ENCODE measurements at places on chromosomes 11 and 22.

GRCh38 chr11:842370-843002, at the start of the genes POLR2L and TSPAN4:
TSS of gene POLR2L (minus strand) at chr11:842529. CDS start at chr11:842508, 21 bp downstream.
TSS of gene TSPAN4 (plus strand) at chr11:842852. CDS start at chr11:850305, 7,453 bp downstream.
- peak; percentile 74 for DNase-seq

DNA sequence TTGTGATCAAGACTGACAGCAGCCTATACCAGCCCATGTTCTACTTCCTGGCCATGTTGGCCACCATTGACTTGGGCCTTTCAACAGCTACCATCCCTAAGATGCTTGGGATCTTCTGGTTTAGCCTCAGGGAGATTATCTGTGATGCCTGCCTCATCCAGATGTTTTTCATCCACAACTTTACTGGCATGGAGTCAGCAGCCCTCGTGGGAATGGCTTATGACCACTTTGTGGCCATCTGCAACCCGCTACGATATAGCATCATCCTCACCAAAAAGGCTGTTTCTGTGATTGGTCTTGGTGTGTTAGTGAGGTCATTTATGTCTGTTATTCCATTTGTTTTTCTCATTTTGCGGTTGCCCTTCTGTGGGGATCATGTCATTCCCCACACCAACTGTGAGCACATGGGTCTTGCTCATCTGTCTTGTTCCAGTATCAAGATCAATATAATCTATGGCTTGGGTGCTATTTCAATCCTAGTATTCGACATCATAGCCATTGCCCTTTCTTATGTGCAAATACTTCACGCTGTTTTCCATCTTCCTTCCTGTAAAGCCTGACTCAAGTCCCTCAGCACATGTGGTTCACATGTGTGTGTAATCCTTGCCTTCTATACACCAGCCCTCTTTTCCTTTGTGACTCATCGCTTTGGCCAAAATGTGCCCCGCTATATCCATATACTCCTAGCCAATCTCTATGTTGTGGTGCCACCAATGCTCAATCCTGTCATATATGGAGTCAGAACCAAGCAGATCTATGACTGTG, 23.6 kb downstream of the OR52E1 start:
- no peak for DNase-seq

DNA sequence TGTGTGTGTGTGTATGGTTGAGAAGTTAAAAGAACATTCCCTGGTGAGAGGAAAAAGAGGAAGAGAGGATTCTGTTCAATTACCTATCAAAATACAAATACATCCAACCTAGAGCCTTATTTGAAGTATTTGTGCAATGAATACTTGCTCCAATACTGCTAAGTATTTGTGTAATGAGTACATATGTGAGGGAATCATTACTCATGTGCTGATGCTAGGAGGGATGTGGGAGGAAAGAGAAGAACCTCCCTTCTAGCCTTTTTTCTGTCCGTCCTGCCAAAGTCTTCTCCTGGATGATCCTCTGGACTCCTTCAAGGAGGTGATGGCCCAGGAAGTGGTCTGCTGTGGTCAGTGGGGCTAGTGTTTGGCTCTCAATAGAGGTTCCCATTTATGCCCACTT, 36.0 kb upstream of the ACCSL start:
- no peak for DNase-seq

DNA sequence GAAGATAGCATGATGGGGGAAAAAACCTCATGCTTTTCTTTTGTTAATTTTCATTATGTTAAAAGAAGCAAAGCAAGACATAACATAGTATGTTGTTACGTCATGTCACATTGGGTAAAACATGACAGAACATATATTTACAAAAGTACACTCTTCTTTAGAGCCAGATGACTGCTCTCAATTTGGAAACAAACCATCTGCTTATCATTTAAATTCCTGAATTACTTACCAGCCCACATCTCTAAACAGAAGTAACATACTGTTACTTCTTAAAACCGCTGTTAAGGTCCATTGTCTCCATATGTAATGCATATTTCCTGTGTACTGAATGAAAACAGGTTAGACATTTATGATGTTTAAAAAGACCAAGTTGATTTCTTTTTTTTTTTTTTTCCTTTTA, 100.0 kb downstream of the TMEM135 start:
- DNase-seq: no peak

DNA sequence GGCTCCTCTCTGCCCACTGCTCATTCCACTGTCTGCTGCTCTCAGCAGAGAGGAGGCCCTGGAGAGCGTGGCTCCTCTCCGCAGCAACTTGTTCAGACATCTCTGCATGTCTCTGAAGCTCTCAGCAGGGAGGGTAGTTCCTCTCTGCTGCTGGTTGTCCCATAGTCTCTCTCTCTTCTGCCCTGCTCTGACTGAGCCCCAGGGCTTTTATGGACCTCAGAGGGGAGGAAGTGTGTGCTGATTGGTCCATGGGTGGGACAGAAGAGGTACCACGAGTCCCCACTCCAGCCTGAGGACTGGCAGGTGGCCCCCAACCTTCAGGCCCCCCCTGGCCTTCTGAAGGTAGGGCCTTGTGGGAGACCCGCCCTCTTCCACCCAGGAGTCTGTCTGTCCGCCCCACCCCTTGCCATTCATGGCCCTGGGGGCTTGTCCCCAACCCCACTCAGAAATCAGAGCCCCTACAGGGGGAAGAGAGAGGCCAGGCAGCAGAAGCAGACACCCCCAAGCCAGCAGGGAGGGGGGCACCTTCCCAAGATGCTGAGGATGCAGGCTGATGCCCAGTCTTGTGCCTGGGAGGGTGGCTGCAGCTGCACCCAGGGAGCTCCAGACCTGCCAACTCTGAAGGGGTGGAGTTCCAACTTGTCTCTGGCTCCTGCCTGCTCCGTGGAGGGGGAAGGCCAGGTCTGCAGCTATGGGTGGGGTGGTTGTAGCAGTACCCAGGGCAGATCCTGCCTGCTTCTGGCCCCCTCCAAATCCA, 35.1 kb downstream of the C11orf91 start:
- no peak for DNase-seq

- DNase-seq: no peak
These were observed 11.6 kb downstream of the OR51B4 start for GRCh38 chr11:5290106-5290505.

GRCh38 chr11:35313066-35313759, 106.1 kb downstream of the SLC1A2 start:
- no peak for DNase-seq

GRCh38 chr11:9001736-9002135, 2.1 kb downstream of the NRIP3 start:
- peak; percentile 60 for DNase-seq

DNA sequence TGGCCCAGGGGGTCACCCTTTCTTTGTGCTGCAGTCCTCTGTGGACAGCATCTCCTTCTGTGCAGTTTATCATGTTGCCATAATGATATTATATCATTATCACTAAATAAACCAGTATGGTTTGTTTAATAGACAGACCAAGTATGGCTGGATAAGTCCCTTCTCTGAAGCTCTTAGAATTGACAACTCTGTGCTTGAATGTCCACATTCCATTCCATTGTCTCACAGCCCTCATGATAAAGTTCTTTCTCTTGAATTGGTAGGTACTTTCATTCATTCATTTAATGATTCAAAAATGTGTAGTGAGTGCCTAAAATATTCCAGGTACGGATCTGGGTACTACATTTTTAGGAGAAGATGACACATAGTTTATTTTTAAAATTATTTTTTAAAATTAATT, 7.8 kb downstream of the RPS6KA4 start:
- DNase-seq: no peak

GRCh38 chr11:1743585-1744136, 6.7 kb downstream of the IFITM10 start:
- DNase-seq: no peak

DNA sequence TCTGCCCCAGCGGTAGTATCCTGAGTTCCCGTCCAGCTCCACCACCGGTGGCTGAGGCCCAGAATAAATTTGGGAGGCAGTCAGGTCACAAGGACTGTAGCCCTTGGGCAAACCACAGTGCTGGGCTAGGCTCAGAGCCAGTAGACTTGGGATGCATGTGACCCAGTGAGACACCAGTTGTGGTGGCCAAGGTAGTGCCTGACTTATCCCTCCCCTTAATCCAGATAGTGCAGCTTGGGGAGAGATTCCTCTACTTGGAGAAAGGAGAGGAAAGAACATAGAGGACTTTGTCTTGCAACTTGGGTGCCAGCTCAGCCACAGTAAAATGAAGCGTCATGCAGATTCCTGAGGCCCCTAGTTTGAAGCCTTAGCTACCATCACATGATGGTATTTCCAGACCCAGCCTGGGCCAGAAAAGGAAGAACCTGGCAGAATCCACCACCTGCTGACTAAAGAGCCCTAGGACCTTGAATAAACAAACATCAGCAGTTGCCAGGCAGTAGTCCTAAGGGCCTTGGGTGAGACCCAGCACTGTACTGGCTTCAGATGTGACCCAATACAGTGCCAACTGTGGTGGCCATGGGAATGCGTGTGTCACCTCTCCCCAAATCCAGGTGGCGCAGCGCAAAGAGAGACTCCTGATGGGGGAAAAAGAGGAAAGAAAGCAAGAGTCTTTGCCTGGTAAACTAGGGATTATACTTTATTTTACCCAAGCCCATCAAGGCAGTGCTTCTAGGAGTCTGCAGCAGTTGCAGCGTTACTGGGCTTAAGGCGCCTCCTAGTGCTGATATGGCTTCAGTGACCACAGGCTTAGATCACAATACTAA, 17.0 kb upstream of the DDX10 start:
- DNase-seq: peak; percentile 67

DNA sequence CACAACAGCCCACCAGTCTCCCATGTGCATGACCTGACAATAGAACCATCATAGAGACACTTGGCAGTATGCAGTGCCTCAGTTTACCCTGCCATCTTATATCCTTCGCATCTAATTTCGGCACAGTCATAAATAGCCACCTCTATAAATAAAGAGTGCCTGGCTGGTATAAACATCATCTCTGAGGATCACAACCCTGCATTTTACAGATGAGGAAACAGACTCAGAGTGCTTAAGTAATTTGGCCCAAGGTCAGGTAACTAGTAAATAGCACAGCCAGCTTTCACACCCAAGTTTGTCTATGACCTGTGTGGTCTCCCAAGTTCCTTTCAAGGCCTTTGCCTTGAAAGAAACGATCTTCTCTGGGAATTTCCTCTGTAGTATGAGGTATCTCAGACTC, 44.6 kb downstream of the CYB5R2 start:
- no peak for DNase-seq

GRCh38 chr11:95541715-95542114, 247.9 kb downstream of the FAM76B start:
- DNase-seq: no peak

DNA sequence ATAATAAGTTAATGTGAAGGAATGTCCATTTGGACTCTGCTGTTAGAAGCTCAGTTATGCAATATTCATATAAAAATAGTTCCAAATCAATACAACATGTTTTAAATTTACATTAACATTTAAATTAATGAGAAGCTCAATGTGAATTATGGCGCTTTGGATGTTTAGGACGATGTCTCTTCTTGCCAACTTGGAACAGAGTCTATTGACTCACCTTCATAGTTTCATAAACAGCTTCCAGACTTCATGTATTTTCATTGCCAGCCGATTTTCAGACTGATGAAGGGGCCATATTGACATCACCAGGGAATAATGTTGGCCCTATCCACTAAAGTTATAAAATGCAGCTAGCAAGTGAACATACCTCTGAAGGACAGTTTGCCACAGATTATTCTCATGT, 1136.2 kb downstream of the LRRC4C start:
- DNase-seq: no peak

DNA sequence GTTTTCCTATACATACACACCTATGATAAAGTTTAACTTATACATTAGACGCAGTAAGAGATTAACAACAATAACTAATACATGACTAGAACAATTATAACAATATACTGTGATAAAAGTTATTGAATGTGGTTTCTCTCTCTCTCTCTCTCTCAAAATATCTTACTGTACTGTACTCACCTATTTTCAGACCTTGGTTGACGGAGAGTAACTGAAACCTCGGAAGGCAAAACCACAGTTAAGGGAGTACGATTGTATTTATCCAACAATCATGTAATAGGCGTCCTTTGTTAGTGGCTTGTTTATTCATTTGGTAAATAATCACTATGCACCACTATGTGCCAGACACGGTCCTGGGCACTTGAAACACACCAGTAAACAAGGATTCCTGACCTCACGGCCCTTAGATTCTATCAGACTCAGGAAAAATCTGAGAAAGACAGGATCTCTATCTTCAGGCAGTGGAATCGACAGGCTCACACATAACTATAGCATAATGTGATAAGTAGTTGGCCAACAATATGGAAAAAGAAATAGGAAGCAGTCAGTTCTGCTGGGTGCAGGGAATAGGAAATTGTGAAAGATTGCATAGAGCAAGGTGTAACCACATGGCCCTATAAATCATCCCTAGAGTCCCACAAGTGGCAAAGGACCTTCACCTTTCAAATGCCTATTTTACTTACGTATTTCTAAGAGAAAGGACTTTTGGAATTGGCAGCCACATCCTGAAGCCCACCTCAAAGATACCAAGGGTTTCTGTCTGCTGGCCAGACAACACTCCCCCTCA, 12.0 kb downstream of the ETS1 start:
- DNase-seq: no peak

DNA sequence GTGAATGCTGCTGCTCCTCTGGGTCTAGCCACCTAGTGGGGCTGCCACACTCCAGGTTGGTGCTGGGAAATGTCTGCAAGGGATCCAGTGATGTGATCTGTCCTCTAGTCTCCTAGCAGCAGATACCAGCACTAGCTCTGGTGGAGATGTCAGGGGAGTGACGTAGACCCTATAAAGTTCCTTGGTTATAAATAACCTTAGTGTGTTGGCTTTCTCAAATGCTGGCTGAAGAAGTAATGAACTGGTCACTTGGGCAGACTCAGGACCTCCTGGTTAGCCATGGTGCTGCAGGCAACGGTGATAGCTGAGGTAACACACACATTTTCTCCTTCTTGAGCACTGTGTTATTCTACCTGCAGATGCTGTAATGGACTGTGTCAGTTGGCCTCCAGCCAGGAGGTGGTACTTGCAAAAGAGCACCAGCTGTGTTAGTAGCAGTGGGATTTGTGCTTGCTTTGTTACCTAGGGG, 35.5 kb downstream of the BBOX1 start:
- no peak for DNase-seq

GRCh38 chr11:33696411-33696810, 4.2 kb downstream of the C11orf91 start:
- no peak for DNase-seq

GRCh38 chr11:105233285-105233684, 93.7 kb upstream of the CARD18 start:
- no peak for DNase-seq

- no peak for DNase-seq
These were observed 112.0 kb downstream of the DBX1 start for GRCh38 chr11:20048246-20048645.

DNA sequence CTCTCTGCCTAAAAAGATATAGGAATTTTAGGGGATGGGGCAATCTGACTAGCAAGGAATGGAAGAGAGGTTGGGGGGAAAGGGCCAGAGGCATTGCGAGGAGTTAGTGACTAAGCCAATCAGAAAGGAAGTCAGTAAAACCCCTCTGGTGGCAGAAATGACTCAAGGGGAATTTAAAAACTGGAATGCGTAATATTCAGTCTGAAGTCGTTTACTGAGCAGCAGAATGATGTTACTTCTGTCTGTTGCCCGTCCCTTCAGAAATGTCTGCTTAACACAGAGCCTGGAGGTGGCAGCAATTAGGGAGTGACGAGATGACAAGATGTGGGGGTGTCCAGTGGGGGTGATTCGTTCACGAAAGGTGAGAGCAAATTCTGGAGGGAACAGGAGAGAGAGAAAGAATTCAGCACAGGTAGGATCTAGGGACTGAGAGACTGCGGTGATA, 107.7 kb upstream of the CLMP start:
- DNase-seq: peak; percentile 21

Measured in urothelium cell line (cell line).